Muscle of leg (tissue), 16 donors: ENCODE measurements at places on chromosomes 1 and 21. TPM values are rescaled to one million over a fixed set of nuclear protein-coding genes. Genes with fewer than 3 reads are reported as not detected.

Gene RNU1-3
- 2,384 TPM for total RNA-seq

- DNase-seq = no peak
These were observed 103.4 kb downstream of the COL24A1 start for GRCh38 chr1:86052948-86053698.

Gene PPIAL4G
- total RNA-seq = 0.04 TPM

Gene CLK2
- 26.1 TPM for total RNA-seq

DNA sequence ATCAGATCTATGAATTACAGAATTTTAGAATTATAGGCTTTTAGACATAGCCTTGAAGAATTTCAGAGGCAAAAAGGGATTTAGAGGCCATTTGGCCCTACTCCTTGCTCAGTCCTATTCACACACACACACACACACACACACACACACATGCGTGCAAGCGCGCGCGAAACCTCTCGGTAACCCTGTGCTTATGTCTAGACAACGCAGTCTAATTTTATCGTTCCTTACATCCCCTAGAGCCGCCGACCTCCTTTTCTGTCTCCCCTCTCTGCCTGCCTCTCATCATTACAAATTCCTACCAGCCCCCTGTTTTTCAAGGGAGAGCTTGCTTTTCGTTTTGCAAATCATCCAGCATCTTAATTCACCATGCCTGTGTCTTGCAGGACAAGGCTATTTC, 252.1 kb downstream of the FOXD2 start:
- no peak for DNase-seq

- DNase-seq = no peak
These were observed 199.8 kb downstream of the ST6GALNAC3 start for GRCh38 chr1:76274302-76274701.

Gene NCAM2
- total RNA-seq = 4.5 TPM

Gene VHLL
- not detected for total RNA-seq

Gene FAM110D
- total RNA-seq = 0.93 TPM

DNA sequence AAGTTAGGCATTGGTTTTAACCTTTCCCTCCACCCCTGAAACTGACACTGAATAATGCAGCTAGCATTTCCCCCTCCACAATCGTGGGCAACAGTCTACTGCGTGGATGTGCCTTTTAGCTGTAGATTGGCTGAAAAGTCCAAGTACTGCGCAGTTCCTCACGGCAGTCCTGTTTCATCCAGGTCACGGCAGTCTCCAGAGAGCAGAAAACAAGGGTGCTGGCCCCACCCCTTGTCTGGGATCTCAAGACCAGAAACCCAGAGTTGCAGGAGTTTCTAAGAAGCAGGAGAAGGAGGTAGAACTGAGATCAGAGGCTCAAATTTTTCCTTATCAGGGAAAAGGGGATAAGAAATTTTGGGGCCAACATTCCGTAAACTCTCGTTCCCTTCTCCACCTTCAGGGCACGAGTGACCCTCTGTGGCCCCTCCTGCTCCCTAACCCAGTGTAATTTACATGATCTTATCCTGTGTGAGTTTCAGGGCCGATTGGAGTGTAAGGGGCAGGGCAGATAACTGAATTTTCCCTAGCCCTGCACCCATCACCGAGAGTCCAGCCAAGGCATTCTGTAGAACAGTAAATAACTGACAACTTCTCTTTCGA, 25.9 kb upstream of the PLA2G2C start:
- no peak for DNase-seq

- DNase-seq = peak; percentile 61
These were observed 21.9 kb upstream of the TRIM67 start for GRCh38 chr1:231139659-231140654.

Gene GJC2
- total RNA-seq = 1.6 TPM

GRCh38 chr1:44803312-44804095, 3.3 kb downstream of the PLK3 start:
- no peak for DNase-seq

DNA sequence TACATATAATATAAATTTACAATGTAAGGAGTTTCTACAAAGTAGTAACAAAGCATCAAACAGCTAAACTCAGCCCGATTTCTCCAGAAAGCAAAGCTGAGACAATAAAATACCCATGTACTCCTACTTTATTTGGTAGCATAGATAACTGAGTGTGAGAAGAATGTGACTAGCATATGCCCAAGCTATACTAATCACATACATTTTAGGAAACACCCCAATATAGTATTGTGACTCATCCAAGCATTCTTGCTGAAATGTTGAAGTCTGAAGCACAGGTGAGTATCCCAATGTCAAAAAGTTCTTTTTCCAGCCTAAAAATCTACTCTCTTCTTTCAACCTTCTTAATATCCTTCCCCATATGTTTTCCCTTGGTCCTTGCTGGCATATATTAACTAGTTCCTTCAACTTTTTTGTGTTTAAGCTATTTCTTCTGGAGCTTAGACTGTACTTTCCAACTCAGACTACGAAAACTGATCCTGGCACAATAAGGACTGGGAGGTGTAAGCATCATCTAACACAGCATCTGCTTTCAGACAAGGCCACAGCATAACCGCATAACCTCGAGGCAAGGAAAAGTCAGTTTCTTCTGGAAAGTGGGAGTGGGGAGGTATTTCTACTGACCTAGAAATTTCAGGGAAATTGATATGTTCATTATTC, 163.0 kb upstream of the RNPC3 start:
- DNase-seq = no peak

Gene FAF1
- total RNA-seq = 51.7 TPM

DNA sequence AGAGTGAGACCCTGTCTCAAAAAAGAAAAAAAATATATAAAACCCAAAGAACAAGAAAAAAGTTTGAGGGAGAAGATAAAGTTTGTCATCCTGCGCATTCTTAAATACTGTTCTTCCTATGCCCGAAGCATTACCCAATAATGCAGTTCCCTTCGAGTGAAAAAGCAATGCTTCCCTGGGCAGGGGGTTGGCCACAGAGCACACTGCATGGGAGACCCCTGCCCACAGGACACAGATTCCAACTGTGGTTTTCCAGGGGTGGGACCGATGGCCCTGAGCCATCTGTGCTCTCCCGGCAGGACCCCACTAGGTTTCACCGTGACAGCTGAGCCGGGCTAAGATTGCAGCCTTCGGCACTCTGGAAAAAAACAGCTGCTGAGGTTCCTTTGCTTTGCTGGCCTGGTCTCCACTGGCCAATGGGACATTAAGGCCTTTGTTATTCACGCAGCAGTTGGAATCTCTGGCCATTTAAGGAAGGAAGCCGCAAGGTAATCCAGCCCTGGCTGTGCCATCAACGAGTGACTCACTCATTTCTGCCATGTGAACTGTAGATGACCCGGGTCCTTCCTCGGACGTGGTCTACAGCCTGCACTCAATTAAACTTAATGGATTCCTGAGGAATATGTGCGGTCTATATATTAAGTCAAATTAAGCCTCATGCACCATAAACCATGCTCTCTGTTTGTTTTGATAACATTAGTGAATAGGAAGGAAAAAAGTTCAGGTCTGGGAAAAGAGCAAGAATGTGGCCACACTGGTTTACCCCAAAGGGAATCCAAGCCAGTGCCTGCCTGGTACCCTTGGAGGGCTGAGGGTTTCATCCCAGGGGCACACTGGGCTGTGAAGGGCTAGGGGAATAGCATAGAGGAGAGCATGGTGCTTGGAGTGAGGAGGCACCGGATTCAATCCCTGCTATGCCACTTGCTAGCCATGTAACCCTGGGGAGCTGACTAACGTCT, 163.2 kb downstream of the ZBTB18 start:
- peak; percentile 91 for DNase-seq

- peak; percentile 86 for DNase-seq
These were observed 73.4 kb downstream of the GALNT2 start for GRCh38 chr1:230140221-230141020.

DNA sequence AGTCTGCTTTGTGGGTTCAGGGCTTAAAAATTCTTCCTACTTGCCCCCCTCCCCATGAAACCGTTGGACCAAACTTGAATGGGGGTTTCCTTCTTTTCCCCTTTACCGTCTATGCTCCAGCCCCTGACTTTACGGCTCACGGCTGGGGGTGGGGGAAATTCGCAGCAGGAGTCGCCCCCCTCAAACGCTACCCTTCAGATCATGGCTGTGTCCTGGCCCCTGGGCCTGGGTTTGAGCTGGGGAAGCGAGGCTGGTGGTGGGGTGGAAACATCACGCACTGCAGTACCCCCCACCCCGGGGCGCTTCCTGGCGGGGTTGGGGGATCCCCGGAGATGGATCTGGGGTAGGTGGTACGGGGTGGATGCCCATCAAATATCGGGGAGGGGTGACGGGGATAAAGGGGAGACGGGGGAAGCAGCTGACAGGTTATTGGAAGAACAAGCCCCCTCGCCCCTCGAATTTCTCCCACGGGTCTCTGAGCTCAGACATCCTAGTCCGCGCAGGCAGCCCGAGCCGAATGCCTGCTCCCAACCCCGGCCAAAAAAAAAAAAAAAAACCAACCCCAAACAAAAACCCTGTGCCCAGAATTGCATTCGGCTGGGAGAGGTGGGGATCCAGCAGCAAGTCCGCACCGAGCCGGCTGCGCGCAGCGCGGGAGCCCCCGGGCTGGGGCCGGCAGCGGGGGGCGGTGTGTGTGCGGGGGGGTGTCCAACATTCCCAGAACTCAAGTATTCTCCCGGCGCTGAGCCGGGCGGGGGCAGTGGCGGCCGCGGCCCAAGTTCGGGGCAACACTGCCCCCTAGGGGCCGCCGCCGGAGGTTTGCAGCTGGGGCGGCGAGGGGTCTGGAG, 59.0 kb upstream of the ACOT11 start:
- peak; percentile 95 for DNase-seq

DNA sequence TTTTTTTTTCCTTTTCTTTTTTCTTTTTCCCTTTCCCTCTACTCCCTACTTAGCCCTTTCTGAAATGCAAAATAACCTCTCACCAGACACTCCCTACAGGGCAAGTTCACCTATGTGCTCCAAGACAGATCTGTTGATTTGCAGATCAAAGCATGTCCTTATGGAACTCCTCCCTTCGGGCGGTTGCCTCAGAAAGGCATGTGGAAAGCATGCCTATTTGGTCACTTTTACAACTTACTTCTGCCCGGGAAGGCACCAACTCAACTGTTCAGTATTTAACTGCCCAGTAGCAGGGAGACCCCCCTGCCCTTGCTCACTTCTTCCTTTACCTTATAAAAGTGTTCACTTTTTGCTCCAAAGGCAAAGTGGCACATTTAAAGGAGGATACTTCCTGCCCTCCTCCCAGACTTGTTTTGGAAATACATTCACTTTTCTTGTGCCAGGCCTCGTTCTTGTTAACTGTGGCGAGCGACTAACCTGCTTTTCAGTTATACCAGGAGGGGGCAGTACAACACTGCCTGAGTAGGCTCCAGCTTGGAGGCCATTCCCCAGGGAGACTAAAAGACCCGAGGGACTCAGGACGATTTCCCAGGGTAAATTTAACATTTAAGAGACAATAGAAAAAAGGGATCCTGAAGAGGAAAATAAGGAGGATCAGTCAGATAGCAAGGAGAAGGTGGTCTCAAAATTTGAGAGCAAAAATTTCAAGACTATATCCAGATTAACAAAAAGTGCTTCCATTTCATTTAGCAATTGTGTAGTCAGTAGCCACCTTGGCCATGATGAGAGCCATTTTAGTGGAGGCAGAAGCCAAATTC, 12.3 kb upstream of the SLAMF7 start:
- DNase-seq = peak; percentile 39

Gene ZZZ3
- 56.8 TPM for total RNA-seq

Gene TCHH
- under 0.01 TPM for total RNA-seq

Gene AADACL4
- total RNA-seq = 0.04 TPM

- DNase-seq = no peak
These were observed 9.2 kb upstream of the HOOK1 start for GRCh38 chr1:59805554-59805953.

DNA sequence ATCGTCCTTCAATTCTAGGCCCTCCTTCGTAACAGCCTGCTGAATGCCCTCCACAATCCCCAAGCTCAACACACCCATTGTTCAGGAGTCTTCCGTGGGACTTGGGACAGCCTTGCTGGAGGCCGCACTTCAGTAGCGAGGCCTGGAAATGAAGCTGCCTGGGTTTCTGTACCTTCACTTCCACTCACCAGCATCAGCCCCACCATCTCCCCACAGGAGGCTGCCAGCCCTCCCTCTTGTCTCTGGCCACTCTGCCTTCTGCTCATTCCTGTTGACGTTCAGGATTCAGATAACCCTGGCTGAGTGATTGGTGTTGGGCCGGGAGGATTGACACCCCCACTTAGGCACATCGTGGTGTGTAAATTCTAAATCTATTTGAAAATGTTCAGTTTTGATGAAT, 23.4 kb upstream of the CSF1 start:
- DNase-seq = no peak

- no peak for DNase-seq
These were observed 124.2 kb upstream of the IFFO2 start for GRCh38 chr1:19080721-19081120.

DNA sequence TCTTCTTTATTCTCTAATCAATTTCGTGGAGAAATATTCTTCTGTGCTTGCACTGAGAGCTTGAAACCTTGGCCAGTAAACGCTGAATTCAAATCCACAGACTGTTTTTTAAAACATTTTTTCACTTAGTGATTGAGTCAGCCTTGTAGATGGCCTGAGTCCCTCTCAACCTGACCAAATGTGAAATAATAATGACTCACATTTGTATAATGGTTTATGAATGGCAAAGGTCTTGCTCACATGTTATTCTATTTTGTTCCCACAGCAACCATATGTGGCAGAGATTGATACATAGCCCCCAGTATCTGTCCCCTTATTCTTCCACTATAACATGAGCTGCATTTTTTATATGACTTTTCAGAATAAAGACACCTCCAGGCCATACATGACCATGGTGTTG, 47.8 kb upstream of the CCDC190 start:
- no peak for DNase-seq

DNA sequence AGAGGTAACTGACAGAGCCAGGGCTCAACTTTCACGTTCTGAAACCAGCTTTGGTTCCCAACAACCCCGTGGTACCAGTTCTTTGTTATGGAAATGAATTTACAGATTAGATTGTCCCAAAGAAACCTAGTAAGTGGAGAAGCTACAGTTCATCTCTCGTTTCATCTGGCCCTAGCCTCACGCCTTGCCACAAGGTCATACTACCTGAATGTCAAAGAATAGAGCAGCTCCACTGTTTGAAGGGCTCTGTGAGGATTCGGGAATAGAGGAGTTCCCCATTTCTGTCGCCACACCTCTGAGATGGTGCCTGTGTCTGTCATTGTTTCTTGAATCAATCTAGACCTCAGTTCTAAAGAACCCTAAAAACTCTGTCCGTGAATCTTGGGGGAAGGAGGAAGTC, 15.0 kb upstream of the CDC42 start:
- no peak for DNase-seq

DNA sequence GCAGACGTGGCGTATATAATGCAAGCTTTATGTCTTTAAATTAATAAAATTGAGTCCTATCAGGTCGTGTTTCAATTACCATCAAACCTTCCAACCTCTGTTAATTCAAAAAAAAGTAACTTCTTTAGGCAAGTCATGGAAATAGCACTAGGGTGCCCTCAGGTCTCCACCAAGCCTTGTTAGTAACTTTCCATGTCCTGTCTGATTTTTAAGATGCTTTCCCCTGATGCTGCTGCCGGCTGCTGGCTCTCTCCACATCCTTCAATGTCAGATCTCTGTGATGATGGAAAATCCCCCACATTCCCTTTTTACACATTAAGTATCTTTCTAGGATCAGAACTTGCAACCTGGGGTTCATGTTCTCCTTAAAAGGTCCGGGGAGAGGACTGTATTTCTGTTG, 3.0 kb downstream of the ERG start:
- no peak for DNase-seq

Gene LMOD1
- 48.3 TPM for total RNA-seq
